ENCODE measurements at places on chromosomes 7 and 10.
A peak's percentile ranks its signal among the peaks of the same experiment; 100 is the strongest.

DNA sequence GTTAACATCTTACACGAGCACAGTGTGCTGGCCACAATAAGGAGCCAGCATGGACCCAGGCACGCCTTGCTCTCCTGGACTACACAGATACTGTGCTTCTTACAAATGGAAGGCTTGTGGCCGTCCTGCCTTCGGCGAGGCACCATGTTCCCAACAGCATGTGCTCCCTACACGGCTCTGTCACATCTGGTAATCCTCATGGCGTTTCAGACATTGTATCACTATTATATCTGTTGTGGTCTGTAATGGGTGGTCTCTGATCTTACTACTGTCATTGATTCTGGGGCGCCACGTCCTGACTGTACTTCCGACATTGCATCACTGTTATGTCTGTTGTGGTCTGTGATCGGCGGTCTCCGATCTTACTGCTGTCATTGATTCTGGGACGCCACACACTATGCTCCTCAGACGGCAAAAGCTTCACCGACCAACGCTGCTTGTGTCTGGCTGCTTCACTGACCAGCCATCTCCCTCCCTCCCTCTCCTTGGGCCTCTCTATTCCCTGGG, 195.4 kb downstream of the MAD1L1 start:
- no peak for DNase-seq

- no peak for DNase-seq
Measured at GRCh38 chr10:110426294-110427181, 71.2 kb upstream of the DUSP5 start.

DNA sequence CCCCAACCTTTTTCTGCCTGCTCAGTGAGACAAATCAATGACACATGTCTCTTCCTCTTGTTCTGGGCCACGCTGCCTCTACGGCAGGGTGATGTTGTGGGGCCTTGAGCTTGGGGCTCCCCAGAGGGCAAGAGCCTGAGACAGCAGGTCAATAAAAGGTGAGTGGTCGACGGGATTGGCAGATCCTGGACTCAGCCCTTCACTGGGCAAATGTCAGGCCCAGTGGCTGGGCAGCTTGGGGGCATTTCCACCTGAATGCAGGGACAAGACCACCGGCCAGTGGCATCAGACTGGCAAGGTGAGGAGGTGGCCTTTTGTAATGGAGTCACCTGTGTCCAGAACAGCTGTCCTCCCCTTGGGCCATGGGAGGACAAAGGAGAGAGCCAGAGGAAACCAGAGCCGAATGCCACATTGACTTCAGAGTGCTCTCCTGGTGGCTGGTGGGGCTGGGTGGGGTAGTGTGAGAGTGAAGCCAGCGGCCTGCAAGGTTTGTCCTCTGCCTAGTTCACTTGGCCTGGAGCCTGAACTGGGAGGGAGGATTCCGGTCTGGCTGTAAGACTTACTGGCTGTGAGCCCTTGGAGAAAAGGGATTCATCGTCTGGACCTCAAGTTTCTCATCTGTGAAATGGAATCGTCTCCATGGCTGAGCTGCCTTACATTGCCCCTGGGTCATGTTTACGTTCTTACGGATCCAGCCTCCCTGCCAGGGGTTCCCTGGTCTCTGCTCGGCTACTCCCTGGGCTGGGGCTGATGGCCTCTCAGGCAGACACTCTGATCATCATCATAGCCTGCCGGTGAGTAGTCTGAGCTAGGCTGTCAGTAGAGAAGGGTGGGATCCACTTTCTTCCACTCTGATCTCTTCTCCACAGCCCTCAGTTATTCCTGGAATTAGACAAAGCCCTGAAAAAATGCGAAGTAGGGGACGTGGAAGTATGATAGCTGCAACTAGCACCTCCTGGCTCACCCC, 25.4 kb upstream of the CRHR2 start:
- no peak for DNase-seq

DNA sequence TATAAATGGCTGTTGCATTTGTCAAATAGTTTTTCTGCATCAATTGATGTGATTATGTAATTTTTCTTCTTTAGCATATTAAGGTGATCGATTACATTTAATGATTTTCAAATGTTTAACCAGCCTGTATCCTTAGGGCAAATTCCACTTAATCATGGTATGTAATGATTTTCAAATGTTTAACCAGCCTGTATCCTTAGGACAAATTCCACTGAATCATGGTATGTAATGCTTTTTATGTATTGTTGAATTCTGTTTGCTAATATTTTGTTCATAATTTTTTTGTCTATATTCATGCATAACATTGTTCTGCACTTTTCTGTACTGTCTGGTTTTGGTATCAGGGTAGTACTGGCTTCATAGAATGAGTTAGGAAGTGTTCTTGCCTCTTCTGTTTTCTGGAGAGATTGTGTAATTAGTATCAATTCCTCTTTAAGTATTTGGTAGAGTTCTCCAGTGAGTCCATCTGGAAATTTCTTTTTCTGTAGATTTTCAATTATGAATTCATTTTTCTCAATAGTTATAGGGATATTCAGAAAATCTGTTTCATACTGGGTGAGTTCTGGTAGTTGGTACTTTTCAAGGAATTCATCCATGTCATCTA, 393.2 kb upstream of the FOXK1 start:
- no peak for DNase-seq

DNA sequence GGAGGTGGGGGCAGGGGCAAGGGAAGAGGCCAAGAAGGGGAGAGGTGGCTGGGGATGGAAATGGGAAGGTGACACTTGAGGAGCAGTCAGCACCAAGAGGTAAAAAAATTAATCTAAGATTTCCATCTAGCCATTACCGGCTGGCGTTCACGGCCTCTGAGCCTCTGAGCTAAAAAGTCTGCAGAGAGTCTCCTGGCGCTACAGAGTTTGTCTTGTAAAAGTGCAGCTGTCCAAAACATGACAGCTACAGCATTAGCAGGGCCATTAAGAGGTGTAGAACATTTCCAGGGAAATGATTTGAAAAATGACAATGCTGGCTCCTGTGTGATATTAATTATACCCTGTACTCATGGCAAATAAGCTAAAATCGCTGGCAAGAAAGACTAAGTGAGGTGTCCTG, 167.6 kb downstream of the LRMDA start:
- DNase-seq, result no peak

- DNase-seq, result no peak
Measured at GRCh38 chr7:114930829-114931655, 9.1 kb downstream of the MDFIC start.

- DNase-seq, result no peak
Measured at GRCh38 chr10:3765146-3765545, 19.9 kb downstream of the KLF6 start.

DNA sequence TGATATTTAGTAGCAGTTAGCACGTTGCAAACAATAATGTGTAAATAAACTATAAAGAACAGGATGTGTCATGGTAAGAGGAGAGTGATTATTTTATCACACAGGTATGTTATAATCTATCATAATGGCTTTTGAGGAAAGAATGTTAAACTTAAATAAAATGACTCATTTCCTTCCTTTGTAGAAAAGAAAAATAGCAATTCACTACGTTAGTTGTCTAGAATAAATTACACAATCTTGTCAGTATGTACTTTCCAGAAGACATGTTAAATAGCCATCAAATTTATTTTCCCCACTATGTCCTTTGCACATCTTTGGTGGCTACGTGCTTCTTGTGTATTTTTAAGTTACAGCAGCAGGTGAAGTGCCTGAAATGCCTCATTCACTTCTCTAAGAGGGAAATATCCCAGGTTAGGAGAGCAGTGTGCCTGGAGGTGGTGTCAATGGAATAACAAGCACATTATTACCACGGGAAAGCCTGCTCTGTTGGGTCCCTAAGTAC, 133.8 kb downstream of the SEMA3A start:
- DNase-seq, result no peak

GRCh38 chr7:138434597-138435019, 25.5 kb upstream of the TRIM24 start:
- peak; percentile 18 for DNase-seq

GRCh38 chr7:42743077-42743858, 168.6 kb downstream of the C7orf25 start:
- no peak for DNase-seq

DNA sequence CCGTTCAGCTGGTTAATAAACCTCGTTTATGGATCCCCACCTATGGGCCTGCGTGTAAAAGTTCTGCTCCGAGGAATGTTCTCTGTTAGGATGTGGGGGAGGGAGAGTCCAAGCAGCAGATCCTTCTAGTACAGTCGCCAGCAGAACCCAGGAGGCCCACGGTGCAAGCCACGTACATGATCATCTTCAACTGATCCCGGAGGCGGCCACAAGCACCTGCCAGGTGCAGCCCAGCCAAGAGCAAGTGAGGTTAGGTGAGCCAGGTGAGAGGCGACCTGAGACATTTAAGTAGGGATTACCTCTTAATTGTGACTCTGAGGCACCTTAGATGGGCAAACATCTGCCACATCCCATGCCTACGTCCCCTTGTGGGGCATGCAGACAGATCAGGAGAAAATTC, 18.0 kb upstream of the FGFR2 start:
- DNase-seq, result no peak

DNA sequence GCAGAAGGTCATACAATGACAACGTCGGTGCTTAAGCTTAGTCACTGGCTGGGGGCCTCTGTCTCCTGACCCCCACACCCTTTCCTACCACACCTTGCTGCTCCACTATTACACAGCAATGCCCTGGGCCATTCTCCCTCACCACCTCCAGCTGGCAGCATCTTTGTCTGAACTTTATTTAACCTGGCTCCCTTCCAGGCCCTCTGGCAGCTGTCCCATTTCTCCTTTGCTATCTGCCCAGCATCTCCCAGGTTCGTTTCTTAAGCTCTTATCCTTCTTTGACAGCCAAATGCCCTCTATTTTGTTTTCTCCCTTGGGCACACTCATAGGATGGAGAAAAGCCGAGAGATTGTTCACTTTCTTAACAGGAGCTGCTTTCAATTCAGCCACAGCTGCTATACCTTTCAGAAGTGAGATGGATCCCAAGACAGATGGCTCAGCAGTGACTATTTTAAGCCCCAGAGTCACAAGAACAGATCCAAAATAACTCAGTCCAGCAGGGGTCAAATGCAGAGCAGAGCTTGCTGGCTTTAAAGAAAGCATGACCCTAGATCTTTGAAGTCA, 1277.1 kb upstream of the AUTS2 start:
- no peak for DNase-seq

DNA sequence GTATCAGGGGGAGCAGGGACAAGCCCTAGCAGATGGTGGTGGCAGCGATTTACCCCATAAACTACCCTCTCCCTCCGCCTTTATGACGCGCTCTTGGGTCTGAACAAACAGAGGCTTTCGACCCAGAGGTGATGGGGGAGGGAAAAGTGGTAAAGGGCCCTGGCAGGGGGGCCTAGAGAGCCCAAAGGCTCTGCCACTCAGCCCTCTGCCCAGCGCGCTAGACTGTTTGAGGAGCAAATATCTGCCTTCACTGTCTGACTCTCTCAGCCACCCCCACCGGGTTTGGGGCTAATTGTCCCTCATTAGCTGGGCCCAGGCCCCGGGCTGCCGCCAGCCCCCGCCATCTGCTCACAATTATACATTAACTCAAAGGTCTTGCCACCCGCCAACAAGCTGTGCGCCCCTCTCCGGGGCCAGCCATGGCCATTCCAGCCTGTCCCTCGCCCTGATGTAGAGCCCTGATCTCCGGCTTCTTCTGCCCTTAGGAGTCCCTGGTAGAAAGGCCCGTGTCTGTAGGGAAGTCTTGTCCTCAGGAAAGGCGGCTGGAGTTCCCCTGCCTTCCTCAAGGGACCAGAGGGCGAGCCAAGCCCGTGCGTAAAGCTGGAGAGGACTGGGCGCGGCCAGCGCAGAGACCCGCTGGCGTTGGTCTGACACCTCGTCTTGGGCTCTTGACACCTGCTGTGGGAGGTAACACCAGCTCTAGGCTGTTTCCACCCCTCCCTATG, 1.9 kb upstream of the PAX4 start:
- DNase-seq, result peak; percentile 89

DNA sequence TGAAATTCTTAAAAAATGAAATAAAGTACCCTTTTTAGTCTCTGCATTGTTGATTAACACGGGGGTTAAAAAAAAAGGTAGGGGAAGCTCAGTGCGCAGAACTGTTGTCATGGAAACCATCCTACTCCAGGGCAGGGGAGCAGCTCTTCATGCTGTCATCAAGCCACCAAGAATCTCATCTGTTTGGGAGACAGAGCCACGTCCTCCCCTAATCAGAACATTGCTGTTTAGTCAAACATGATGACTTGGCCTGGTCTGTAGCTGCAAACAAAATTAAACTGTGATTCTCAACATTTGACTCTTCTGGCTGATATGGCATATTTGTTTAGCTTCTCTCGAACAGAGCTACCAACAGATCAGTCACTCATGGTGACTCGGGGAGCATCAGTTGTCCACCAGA, 254.4 kb upstream of the KLF14 start:
- DNase-seq, result peak; percentile 46

GRCh38 chr7:28879105-28879504, 79.0 kb downstream of the TRIL start:
- DNase-seq, result no peak

DNA sequence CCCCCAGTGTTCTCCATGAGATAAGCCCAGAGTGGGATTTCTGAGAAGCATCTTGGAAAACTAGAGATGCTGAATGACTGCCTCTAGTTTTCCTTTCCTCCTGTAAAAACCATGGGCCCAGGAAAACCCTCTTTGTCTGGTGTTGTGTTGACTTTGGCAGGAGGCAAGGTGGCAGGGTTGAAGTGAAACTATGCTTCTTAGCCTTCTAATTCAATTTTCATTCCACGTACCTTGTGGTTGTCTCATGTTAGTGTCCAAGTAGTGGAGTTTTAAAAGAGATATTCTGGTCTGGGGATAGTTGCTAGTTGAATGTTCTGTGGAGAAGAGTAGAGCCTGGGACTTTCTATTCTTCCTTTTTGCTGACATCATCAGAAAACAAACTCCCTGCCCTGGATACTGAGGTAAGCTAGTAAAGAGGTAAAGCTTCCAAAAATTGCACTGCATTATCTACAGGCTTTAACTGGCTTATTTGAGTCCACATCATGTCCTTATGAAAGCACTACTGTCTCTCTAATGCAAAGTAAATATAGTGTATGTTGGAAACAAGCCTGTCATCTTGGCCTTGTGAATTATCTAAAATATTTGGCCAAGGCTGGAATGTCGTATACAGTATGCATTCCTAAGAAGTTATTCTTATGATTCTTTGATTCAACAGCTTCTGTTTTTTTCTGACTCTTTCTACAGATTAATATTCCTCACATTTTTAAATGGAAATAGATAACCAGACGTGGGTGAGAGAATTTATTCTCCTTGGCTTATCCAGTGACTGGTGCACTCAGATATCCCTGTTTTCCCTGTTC, at the start of gene OR2F2:
Gene OR2F2 (plus strand): TSS at position 708 of the 800 bp plus-strand sequence. CDS start 0 bp downstream, at position 708.
- no peak for DNase-seq

DNA sequence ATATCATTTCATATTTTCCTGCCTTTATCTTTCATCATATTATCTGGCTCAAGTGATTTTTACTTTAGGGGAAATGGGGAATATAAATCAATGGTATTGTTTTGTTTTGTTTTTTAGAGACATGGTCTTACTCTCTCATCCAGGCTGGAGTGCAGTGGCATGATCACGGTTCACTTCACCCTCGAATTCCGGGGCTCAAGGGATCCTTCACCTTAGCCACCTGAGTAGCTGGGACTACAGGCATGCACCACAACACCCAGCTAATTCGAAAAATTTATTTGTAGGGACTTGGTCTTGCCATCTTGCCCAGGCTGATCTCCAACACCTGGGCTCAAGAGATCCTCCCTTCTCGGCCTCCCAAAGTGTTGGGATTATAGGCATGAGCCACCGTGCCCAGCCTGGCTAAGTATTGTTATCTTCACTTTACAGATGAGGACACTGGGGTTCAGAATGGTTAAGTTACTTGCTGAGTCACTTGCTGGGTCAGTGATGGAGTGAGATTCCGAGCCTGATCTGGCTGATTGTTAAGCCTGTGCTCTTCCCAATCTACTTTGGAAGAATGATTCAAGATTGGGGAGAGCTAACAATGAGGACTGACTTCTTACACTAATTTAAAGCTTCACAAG, 3.7 kb upstream of the SLC16A9 start:
- DNase-seq, result no peak

All from GM23338 (cell line).